ENCODE measurements at places on chromosomes 5 and 9. TPM values are rescaled to one million over a fixed set of nuclear protein-coding genes. Genes with fewer than 3 reads are reported as not detected.
A peak's percentile ranks its signal among the peaks of the same experiment; 100 is the strongest.

The ALDH1A1 gene
- 2.1 TPM for total RNA-seq

The NNT gene
- 38.9 TPM for total RNA-seq

GRCh38 chr9:93592008-93592642 lies 15.7 kb downstream of the PHF2 start:
- H3K27me3 ChIP-seq, result no peaks in the 10 kb centered on the region
- no peaks in the 10 kb centered on the region for H3K36me3 ChIP-seq
- DNase-seq, result no peak
- H3K4me1 ChIP-seq, result peaks cover 11% of the 10 kb centered on the region
- no peak overlapping the region for H3K27ac ChIP-seq

DNA sequence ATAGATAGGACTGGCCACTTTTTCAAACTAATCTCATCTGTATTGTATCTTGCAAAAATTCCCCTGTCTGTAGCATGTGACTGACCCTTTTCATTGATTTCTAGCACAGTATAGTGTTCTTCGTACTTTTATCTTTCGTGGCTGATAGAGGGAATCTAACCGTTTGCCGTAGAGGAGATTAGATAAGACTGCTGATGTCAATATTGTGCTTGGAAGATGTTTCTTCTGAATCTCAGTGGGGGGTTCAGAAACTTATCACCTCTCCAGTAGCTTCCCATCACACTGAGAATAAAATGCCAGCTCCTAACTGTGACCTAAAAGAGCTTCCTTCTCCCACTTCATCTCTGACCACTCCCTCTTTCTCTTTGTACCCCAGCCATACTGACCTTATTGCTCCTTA lies 25.4 kb upstream of the ALDOB start:
- no peaks in the 10 kb centered on the region for H3K36me3 ChIP-seq
- DNase-seq, result no peak
- no peak overlapping the region for H3K4me3 ChIP-seq
- H3K27me3 ChIP-seq, result no peaks in the 10 kb centered on the region
- no peak overlapping the region for H3K27ac ChIP-seq
- peaks cover 10% of the 10 kb centered on the region for H3K4me1 ChIP-seq

GRCh38 chr9:84669288-84670137 lies at the start of gene NTRK2:
Gene NTRK2, plus strand, starts transcription at chr9:84669729. Its CDS starts 1,020 bp downstream, at chr9:84670749.
- H3K4me1 ChIP-seq, result peaks cover 27% of the 10 kb centered on the region
- no peaks in the 10 kb centered on the region for H3K36me3 ChIP-seq
- H3K4me3 ChIP-seq, result peak within 1 kb of the TSS; percentile 62
- H3K27ac ChIP-seq, result no peak within 1 kb of the TSS
- peak; percentile 37 for DNase-seq

DNA sequence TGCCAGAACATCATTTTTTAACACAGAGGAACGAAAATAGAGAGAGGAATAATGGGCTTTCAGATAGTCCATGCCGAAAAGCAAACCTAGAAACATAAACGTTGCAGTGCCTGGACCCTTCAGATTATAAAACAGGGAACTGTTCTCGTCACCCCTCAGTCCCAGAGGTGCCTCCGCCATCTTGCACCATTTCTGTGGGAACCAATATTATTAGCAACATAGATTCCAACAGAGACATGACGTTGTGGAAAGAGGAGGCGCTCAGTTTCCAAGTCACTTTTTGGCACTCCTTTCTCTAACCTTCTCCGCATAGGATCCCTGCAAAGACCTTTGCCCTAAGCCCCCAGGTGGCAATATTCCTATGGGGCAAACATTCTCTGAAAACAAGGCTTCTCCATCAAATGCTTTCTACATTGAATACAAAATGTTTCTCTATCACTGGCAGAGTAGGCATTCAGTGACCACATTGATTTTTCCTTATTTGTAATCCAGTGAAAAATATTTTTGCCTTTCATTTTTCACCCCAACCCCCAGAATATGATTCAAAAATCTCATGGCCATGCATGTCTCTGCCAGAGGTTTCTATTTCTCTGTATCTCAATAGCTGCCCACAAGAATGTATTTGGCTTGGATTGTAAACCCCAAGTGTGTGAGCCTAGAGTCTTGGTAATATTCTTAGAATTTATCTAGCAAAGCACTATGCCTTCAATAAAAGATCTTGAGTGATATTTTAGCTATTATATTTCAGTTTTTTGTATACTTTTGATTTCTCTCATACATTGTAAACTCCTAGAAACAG lies 500.8 kb upstream of the WWC1 start:
- no peaks in the 10 kb centered on the region for H3K27me3 ChIP-seq
- DNase-seq, result peak; percentile 81
- no peaks in the 10 kb centered on the region for H3K36me3 ChIP-seq
- no peak overlapping the region for H3K27ac ChIP-seq
- H3K4me1 ChIP-seq, result peaks cover 5% of the 10 kb centered on the region
- no peak overlapping the region for H3K4me3 ChIP-seq

GRCh38 chr5:50653946-50654345 lies 12.5 kb upstream of the PARP8 start:
- H3K36me3 ChIP-seq, result no peaks in the 10 kb centered on the region
- H3K4me3 ChIP-seq, result no peak overlapping the region
- DNase-seq, result no peak
- H3K27me3 ChIP-seq, result no peaks in the 10 kb centered on the region

DNA sequence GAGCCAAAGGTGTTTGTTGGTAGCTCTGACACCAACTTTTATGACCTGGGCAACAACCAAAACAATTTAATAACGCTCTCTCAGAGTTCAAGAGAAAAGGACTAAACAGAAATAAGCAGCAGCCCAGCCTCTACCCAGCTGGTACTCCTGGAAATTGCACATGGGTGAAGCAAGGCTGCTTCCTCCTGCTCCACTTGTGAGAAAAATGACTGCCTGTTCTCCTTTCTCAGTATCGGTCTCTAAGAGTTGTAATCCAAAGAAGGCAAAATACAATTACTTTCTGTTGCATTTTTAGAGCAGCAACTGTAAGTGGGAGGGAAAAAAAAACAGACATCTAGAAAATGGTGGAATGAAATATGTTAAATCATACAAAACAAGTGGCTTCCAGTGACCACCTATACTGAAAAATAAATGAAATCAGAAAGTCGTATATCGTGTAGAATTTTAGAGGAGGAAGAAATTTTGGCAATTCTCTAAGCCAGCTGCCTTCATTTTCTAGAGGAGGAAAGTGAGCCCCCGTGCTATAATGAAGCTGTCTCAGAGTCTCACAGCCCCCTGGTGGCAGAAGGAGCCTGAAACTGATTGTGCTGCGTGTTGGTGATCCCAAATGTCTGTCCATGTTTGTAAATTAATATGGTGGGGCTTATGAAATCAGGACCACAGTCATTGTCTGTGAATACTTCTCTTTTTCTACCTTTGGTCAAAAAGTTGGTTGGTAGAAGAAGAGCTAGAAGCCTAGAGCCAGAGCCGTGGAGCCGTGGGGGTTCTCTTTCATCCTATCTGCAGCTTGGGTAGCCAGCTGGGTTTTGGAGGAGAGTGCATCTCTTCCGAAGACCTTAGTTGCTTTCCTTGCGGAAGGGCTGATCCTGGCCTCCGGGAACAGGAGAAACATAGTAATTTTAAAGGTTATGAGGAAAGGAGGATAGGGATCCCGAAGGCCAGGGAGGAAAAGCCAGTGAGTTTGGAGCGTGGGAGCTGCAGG lies 139.9 kb downstream of the PIP5K1B start:
- no peak overlapping the region for H3K4me3 ChIP-seq
- H3K4me1 ChIP-seq, result no peaks in the 10 kb centered on the region
- H3K27me3 ChIP-seq, result no peaks in the 10 kb centered on the region

The ADAMTSL2 gene
- 0.58 TPM for total RNA-seq

DNA sequence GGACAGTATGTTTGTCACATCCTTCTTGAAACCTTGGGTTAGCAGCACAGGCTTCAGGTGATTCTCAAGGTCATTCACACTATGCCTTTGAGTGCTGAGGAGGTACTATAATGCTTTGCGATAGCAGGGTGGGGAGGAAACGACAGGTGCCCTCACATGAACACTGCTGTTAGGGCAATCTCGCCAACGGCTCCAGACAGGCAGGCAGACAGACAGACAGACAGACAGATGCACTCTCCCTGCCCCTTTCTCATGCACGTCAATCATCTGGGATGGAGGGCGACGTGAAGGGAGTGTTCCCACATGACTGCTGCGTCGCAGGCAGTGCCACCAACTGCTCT lies 82.9 kb downstream of the RAPGEF1 start:
- no peak for DNase-seq
- no peaks in the 10 kb centered on the region for H3K27me3 ChIP-seq
- H3K36me3 ChIP-seq, result no peaks in the 10 kb centered on the region
- no peak overlapping the region for H3K4me3 ChIP-seq
- H3K27ac ChIP-seq, result no peak overlapping the region

The GABRA1 gene
- 0.41 TPM for total RNA-seq

DNA sequence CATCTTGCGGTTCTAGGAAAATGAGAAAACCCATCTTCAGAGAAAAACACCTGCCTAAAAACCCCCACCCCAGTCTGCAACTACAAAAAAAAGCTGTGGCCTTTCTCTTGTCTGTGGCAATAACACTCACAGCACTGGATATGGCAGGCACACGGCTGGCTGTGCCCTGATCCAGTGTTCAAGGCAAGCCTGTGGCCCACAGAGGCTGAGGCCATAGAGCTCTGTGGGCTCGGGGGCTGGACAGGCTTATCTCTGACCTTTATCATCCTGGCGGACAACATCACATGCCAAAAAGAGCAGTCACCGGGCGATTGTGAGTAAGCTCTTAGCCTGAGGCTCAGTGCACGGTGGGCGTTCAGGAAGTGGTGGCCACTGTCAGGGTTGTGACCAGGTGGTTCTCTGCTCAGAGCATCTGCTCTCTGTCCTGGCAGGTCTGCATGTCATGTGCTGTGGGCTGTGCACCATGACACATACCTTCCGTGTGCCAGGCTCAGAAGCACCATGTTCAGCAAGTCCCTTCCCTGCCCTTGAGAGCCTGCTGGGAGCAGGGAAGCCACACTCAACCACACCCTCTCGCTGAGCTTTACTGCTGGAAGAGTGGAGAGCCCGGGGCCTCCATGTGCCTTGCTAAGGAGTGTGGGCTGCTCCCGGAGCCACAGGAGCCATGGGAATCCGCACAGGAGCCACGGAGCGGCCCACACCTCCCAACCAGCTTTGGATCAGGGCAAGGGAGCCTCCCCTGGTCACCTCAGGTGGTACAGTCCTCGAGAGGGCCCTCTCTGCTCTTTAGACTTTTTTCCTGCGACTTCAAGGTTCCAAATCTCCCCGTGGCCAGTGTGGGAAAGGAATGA lies 34.6 kb upstream of the WDR38 start:
- H3K36me3 ChIP-seq, result no peaks in the 10 kb centered on the region
- peak; percentile 60 for DNase-seq
- H3K27me3 ChIP-seq, result no peaks in the 10 kb centered on the region
- H3K4me1 ChIP-seq, result peaks cover 19% of the 10 kb centered on the region

- H3K4me1 ChIP-seq, result peaks cover 5% of the 10 kb centered on the region
- H3K27me3 ChIP-seq, result no peaks in the 10 kb centered on the region
- no peaks in the 10 kb centered on the region for H3K36me3 ChIP-seq
- DNase-seq, result no peak
- no peak overlapping the region for H3K4me3 ChIP-seq
Measured at GRCh38 chr5:139199321-139199720, 1.2 kb upstream of the SIL1 start.

GRCh38 chr9:95813923-95814322 lies 61.6 kb upstream of the ERCC6L2 start:
- no peaks in the 10 kb centered on the region for H3K4me1 ChIP-seq
- no peak for DNase-seq
- no peak overlapping the region for H3K27ac ChIP-seq
- H3K4me3 ChIP-seq, result no peak overlapping the region
- peaks cover 30% of the 10 kb centered on the region for H3K27me3 ChIP-seq

DNA sequence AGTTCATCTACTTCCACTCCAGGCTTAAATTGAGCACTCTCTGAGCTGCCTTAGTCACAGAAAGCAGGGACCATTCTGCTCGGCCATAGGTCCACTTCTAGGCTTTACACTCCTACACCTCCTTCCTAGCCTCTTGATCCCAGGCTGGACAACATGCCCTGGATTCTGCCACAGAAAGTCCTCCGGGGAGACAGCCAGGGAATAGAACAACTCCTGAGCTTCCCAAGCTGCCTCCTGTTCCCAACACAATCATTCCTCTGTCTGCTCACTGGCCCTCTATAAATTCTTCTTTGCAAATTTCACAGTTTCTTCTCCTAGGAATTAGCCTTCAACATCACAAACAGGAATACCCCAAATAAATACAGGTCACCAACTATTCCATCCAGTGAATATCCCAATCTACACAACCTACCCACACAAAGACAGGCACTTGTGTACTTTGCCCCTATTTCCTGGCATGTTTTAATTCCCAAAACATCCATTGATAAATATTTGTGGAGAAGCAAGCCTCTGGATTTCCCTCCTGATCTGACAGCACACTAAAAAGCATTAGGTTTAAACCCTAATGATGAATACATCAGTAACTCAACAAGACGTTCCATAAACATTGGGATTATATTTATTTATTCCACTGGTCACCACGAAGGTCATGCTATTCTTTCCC lies 125.5 kb downstream of the ENC1 start:
- H3K27ac ChIP-seq, result no peak overlapping the region
- no peak overlapping the region for H3K4me3 ChIP-seq
- H3K27me3 ChIP-seq, result no peaks in the 10 kb centered on the region
- DNase-seq, result no peak

DNA sequence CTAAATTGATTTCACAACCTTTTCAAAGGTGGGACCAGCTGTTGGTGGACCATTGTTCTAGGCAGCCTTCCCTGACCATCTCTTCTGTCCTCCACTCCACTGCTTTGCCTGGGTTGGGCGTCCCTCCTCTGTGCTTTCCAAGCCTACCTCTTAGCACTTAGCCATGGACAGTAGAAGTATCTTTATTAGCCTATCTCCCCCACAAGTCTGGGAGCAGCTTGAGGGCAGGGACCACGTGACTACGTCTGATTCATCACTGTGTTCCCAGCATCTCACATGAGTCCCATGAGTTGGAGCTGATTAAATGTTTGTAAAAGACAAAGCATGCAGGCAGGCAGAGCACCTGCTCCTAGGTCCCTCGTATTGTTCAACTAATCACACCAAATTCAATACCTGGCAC lies 20.9 kb downstream of the MORN5 start:
- no peak overlapping the region for H3K4me3 ChIP-seq
- peaks cover 10% of the 10 kb centered on the region for H3K4me1 ChIP-seq
- H3K36me3 ChIP-seq, result no peaks in the 10 kb centered on the region
- peak; percentile 79 for DNase-seq

The TMC1 gene
- total RNA-seq, result not detected

DNA sequence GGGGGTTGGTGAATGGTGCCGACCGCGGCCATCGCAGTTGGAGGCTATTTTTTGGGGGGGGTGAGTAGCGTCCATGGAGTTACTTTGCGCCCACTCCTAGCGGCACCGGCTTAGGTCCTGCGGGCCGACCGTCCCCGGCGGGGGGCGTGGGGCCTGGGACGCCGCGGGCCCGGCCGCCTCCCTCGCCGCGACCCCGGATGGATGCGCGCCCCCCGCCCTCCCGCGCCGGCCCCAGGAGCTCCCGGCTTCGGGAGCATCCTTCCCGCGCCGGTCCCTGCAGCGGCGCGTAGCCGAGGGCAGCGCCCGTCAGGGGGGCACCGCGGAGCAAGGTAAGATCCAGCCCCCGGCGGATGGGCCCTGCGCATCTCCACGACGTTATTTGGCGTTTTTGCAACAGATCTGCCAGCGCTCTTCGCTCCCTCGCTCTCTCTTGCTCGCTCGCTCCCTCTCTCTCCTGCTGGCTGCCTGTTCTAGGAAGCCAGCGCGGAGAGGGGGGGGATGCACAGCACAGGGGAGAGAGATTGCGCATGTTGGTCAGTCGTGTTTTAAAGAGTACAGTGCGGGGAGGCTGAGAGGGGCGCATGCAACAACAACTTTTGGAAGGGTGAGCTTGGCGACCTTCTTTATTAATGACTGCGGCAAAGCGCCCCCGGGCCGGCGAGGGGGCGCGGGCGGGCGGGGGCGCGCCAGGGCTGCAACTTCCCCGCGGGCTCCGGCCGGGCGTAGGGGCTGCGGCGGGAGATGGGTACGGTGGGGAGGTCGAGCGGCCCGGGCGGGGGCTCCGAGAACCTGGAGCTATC lies 413 bp downstream of the JADE2 start:
- peaks cover 14% of the 10 kb centered on the region for H3K4me1 ChIP-seq
- peak overlapping the region; percentile 74 for H3K4me3 ChIP-seq
- H3K27ac ChIP-seq, result peak overlapping the region; percentile 23
